ENCODE measurements at places on chromosomes 13 and 19.
A peak's percentile ranks its signal among the peaks of the same experiment; 100 is the strongest.

GRCh38 chr19:2478278-2478755, 2.4 kb downstream of the GADD45B start:
- peak; percentile 75 for DNase-seq

DNA sequence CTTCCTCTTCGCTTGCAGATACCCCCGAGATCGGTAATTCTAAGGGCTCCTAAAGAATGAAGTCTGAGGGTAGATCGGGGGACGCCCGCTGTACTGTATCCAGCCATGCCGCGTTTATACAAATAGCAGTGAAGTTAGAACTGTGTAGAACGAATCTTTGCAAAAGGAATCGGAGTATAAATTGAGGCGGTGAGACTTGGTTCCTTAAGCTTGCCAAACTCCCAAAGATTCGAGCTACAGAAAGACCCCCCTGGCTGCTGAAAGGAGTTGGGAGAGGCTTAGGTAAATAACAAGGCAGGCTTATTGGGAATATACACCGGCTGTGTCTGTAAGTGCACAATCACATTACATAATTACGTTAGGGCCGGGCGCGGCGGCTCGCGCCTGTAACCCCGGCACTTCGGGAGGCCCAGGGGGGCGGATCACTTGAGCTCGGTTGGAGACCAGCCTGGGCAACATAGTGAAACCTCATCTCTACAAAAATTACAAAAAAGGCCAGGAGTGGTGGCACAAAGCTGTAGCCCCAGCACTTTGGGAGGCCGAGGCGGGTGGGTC, 12.2 kb downstream of the TMEM160 start:
- DNase-seq, result no peak

DNA sequence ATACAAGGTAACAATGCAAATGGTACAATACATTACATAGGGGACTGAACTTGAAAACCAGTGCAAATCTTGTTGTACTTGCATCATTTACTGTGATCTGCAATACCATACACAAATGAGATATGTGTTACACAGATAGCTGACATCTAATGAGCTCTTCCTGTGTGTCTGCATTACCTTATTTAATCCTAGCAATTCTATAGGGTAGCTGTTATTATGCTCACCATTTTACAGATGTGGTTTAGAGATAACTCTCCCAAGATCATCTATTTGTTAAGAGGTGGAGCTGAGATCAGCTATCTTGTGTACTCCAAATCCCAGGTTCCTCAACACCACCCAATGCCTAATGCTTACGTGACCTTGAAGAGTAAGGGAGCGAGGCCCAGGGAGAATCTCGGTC, 21.4 kb upstream of the SERP2 start:
- DNase-seq, result no peak

DNA sequence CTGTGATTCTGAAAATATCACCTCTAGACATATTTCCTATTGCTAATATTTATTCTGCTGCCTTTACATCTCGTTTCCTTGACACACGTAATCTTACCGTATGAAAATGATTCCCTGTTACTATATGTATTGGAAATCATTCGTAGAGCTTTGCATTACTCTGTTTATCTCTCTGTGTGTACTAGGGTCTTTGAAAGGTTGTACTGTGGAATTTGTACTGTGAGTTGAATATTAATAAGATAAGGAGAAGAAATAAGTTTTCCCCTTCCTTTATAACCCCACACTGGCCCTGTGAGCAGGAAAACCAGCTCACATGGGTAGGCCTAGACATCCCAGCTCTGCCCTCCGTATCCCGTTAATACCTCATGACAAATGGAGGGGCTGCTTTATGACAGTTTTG, 354.9 kb downstream of the KLF5 start:
- DNase-seq, result no peak

GRCh38 chr13:98478189-98479129, 98.4 kb downstream of the STK24 start:
- DNase-seq, result no peak

DNA sequence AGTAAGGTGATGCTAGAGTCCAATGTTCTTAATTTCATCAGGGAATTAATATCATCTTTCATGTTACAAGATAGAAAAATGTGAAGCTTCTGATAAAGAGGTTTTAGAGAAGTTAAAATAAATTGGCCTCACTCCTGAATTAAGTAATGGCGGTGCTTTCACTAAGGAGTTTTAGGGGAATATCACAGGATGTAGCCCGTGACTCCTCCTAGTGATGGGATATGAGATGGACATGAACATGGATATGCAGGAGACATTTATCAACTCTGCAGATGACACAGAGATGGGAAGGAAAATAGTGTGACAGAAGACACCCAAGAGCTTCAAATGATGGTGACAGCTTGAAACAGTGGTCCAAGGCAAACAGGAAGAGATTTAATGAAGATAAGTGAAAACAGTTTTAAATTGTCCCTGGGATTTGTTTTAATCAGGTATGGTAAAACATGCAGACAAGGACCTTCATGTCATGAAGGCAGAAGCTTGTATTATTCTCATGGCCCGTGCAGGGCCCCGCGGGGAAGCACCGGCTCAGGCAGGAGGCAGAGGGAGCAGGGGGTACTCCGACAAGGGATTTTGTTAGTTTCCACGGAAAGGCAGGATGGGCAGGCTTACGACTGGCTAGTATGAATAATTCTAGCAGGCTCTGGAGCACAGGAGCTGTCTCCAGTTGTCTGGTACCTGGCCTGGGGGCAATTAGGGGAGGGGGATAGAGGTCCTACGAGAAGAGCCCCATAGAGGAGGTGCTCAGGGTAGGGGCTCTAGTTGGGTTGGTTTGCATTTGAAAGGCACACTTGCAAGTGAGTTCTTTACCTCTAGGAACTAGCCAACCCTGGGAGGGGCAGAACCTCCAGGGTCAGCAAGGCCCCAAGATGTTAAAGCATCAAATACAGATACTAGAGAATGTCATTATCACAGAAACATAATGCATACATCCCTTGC, 38.7 kb upstream of the FARP1 start:
- DNase-seq, result no peak

DNA sequence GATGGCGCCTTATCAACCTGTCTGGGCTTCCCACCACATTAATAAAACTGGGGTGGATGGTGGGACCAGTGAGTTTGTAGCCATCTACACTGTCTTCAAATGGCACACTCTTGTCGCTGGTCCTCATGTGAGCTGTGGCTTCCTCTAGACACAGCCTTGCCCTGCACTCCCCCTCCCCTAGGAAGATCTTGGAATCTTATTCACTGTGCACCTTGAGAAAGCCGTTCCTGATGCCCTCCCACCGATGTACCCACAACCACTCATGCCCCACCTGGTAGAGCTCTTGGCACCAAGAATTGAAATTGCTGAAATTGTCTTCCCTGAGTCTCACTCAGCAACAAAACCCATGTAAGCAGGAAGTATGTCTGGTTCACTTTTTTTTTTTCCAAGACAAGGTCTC, 146.0 kb downstream of the PTPRS start:
- DNase-seq, result no peak

- no peak for DNase-seq
Observed at GRCh38 chr19:50321831-50322230, 7.3 kb downstream of the KCNC3 start.

DNA sequence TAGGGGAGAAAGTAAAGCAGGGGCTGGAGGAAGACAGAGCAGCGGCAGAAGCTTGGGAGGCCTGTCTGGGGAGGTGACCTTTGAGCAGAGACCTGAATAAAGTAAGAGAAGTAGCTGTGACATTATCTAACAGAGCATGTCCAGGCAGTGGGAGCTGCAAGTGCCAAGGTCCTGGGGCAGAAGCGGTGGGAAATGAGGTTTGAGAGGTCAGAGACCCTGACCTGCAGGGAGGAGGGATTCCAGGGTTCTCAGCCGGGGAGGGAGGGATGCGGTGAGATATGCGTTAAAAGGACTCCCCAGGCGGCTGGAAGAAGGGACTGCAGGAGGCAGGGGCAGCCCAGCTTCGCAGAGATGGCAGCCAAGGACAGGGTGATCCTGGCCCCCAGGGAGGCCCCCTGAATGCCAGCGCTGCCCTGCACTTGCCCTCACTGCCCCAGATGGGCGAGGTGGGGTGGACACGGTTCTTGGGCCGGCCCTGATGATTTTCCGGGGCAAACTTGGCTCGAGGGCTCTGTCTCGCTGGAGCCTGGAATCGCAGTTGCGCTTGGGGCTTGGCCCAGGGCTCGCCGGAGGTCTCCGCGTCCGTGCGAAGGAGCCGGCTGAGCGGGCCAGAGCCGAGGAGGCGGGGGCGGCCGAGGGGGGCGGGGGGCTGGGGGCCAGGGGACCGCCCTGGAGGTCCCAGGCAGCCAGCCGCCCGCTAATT, 3.2 kb downstream of the CRLF1 start:
- DNase-seq, result no peak

DNA sequence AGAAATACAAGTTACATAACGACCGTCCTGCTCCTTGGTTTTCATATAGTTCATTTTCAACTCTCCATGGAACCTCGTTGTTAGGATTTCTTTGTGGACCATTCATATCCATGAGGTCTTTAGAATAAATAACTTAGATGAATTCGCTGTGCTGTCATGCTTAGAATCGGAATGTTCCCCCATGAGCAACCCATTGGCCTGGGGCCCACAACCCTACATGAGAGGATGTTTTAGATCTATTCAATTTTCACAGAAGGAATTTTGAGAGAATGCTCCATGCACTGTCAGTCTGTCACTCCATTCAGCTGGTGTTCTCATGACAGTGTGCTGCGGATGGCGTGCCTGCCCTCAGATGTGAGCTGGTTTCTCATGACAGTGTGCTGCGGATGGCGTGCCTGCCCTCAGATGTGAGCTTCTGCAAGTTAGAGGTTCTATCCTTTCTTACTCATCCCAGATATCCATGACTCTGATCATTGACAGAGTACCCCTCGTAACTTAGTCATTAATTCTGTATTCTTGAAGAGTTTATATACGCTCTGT, 1193.1 kb downstream of the EFNB2 start:
- no peak for DNase-seq

DNA sequence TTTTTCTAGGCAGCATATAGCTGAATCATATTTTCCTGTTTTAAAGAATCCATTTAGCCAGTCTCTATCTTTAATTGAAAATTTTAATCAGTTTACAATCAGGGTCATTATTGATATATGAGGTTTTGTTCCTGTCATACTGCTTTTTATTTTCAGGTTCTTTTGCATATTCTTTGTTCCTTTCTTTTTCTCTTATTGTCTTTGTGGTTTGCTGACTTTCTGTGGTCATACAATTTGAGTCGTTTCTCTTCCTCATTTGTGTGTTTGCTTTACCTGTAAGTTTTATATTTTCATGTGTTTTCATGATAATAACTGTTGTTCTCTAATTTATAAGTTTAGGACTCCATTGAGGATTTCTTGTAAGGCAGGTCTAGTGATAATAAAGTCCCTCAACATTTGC, 812.6 kb downstream of the DACH1 start:
- DNase-seq, result no peak

GRCh38 chr13:113602291-113602988, 17.9 kb downstream of the TFDP1 start:
- DNase-seq, result no peak

- DNase-seq, result no peak
Observed at GRCh38 chr13:49690133-49690994, 922 bp downstream of the EBPL start.

- DNase-seq, result no peak
Observed at GRCh38 chr19:7356899-7357627, 8.3 kb downstream of the ARHGEF18 start.

DNA sequence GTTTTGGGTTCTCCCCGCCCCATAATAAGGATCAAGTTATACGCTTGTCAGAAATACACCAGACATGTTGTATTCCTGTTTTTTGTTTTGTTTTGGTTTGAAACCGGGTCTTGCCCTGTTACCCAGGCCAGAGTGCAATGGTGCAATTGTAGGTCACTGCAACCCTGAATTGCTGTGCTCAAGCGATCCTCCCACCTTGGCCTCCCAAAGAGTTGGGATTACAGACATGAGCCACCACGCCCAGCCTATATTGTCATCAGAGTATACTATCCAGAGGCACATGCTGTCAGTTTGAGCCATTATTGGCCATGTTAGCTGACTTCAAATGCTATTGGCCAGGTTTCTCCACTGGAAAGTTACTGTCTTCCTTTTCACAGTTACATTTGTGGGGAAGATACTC, 9.8 kb downstream of the SAFB start:
- DNase-seq, result no peak

GRCh38 chr19:52237771-52238400, 31.5 kb upstream of the ZNF766 start:
- peak; percentile 23 for DNase-seq

DNA sequence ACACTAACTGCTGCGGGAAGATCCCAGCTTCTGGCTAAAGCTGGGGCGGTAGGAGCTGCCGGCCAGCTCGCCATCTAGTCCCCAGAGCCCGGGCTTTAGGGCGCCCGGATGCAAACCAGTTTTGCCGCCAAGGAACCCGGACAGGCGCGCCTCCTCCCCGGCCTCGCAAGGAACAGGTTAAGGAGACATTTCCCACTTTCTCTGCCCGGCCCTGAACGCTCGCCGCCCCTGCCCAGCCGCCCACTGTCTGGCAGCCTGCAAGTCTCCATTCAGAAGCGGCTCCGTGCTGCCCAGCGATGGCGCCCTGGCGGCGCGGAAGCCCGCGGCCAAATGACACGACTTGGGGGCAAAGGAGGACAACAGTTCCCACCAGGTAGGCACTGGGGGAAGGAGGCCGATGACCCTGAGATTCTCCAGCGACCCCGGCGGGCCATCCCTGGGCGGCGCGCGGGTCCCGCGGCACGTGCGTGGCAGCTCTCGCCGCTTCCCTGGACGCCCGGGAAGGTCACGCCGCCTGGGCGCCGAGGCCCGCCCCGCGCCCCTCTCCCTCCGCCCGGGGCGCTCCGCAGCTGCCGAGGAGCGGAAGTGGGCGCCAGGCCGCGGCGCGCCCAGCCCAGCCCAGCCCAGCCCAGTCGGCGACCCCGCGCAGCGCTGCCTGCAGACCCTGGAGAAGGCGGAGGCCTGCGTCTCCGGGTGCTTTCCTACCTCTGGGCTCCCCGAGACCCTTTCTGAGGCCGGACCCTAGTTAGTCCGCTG, 42.2 kb upstream of the HNRNPA1L2 start:
- DNase-seq, result no peak

- DNase-seq, result no peak
Observed at GRCh38 chr13:51096131-51096530, 14.9 kb downstream of the C13orf42 start.

DNA sequence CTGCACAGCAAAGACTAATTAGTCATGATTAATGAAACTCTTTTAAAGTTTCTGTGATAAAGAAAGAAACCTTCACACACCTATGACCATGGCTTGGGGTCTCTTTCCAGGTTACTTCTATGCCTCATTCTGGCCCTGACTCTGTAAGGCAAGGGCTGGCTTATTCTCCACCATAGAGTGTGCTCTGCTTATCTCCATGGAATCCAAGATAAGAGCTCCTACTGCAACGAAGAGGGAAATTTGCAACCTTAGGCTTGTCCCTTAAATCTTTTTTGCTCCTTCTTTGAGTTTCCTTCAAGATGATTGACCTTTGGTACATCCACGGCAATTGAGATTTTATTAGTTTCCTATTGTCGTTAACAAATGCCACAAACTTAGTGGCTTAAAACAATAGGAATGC, 239.9 kb downstream of the SPRY2 start:
- DNase-seq, result no peak

- no peak for DNase-seq
Observed at GRCh38 chr19:51097166-51097738, 11.0 kb downstream of the CTU1 start.

- no peak for DNase-seq
Observed at GRCh38 chr13:42707048-42707447, 74.3 kb upstream of the FAM216B start.

GRCh38 chr19:15149737-15150136, 42.5 kb downstream of the SYDE1 start:
- no peak for DNase-seq

All from gastrocnemius medialis (tissue), 4 donors.